Motor neuron (in vitro differentiated cells): ENCODE measurements at places on chromosomes 7 and 10.

DNA sequence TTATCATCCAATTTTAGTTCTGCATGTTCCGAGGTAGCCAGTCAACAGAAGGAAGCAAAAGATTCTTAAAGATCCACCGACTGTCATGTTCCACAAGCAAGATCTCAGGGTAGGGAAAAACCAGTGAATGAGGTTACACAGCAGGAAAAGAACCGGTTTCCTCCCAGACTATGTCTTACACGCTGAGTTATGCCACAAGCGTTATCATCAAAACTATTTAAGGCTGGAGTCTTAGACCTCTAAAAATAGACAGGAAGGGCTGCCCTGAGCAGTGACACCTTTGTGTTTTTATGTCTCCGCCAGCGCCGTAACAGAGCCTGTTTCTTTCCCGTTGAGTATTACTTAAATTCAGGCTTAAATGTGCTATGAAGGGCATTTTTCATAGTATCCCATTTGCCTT lies 48.3 kb downstream of the PROSER2 start:
- ATAC-seq: no peak

GRCh38 chr7:46480619-46481018 lies 559.5 kb upstream of the IGFBP3 start:
- no peak for ATAC-seq

- peak; percentile 92 for ATAC-seq
Measured at GRCh38 chr10:117375360-117376178, at the start of gene PDZD8. TSS of gene PDZD8 (minus strand) at chr10:117375440. CDS start at chr10:117375227, 213 bp downstream.

GRCh38 chr10:127345231-127345965 lies 149.0 kb upstream of the INSYN2A start:
- no peak for ATAC-seq

- no peak for ATAC-seq
Measured at GRCh38 chr7:69937097-69937496, 338.8 kb downstream of the AUTS2 start.

- no peak for ATAC-seq
Measured at GRCh38 chr7:100745184-100745583, 11.8 kb downstream of the ZAN start.

GRCh38 chr7:88276605-88277153 lies 30.0 kb downstream of the STEAP4 start:
- no peak for ATAC-seq

DNA sequence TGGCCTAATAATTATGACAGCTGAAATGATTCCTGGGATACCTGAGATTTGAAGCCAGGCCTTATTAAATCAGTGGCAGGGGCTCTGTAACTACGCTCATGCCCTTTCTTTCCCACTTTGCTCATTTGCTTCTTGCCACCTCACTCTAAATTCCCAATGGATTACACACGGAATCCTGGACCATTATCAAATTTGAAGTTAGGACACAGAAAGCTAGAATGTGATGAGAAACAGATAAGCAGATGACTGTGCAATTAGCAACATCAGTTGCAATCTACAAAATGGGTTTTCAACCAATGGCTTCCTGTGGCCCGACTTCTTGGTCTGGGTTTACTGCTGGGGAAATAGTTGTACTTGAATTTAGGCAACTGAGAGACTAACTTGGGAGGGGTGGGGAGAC lies 374.3 kb downstream of the INHBA start:
- no peak for ATAC-seq
